ENCODE measurements at places on chromosomes 6 and 20. TPM values are rescaled to one million over a fixed set of nuclear protein-coding genes. Genes with fewer than 3 reads are reported as not detected.
A peak's percentile ranks its signal among the peaks of the same experiment; 100 is the strongest.

DNA sequence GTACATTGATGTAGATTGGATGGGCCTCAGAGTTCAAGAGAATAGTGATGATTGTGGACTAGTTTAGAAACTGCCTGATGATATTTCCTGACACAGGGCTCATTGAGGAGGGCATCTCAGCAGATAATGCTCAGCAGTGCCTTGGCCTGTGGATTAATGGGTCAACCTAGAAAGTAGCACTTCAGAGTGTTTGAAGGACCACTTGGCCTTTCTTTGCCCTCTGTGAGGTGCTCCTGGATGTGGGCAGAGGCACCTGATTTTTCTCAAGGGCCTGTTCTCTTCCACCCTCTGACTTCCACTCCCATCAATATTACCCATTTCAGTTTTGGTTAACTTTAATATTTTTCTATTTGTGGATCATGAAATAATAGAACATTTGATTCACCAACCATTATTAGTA, 270.6 kb upstream of the BMP2 start:
- no peak for DNase-seq
- no peak overlapping the region for H3K27ac ChIP-seq
- H3K4me1 ChIP-seq: no peaks in the 10 kb centered on the region

DNA sequence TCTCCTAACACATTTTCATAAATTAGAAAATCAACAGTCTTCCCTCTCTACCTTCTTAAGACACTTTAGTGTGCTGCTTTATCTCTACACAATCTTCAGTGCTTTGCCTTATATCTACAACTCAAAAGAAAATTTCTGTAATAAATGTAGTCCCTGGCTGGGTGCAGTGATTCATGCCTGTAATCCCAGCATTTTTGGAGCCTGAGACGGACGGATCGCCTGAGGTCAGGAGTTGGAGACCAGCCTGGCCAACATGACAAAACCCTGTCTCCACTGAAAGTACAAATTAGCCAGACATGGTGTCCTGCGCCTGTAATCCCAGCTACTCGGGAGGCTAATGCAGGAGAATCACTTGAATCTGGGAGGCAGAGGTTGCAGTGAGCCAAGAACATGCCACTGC, 9.7 kb upstream of the EDN1 start:
- peaks cover 2% of the 10 kb centered on the region for H3K4me1 ChIP-seq
- H3K27me3 ChIP-seq: peaks cover 17% of the 10 kb centered on the region
- no peak overlapping the region for H3K27ac ChIP-seq
- H3K4me3 ChIP-seq: no peak overlapping the region
- no peak for DNase-seq

- no peak for DNase-seq
- peak overlapping the region; percentile 62 for H3K4me3 ChIP-seq
- H3K27ac ChIP-seq: peak overlapping the region; percentile 90
- peaks cover 46% of the 10 kb centered on the region for H3K4me1 ChIP-seq
Observed at GRCh38 chr6:37242429-37243052, 15.0 kb upstream of the TBC1D22B start.

GRCh38 chr6:20746805-20747558, 212.7 kb downstream of the CDKAL1 start:
- peaks cover 3% of the 10 kb centered on the region for H3K27me3 ChIP-seq
- no peak overlapping the region for H3K27ac ChIP-seq
- H3K4me3 ChIP-seq: no peak overlapping the region
- peaks cover 3% of the 10 kb centered on the region for H3K36me3 ChIP-seq
- peaks cover 18% of the 10 kb centered on the region for H3K4me1 ChIP-seq

- H3K4me3 ChIP-seq: no peak overlapping the region
- H3K27ac ChIP-seq: peak overlapping the region; percentile 48
- peaks cover 2% of the 10 kb centered on the region for H3K27me3 ChIP-seq
- H3K36me3 ChIP-seq: no peaks in the 10 kb centered on the region
Observed at GRCh38 chr6:159090530-159091480, 46.0 kb upstream of the TAGAP start.

Gene KIF25
- not detected for total RNA-seq

Gene PPP1R16B
- 74.6 TPM for total RNA-seq

Gene SLC17A9
- total RNA-seq: 34.9 TPM

Gene APOBEC2
- total RNA-seq: not detected

Gene WFDC10A
- not detected for total RNA-seq

Gene PRRT1
- 0.17 TPM for total RNA-seq

Gene HSF2
- total RNA-seq: 14.3 TPM
